Glutamatergic neuron (in vitro differentiated cells): ENCODE measurements at places on chromosomes 12 and 14. TPM values are rescaled to one million over a fixed set of nuclear protein-coding genes. Genes with fewer than 3 reads are reported as not detected.

GRCh38 chr14:61569812-61570548 lies 125.3 kb upstream of the HIF1A start:
- no peak for DNase-seq

GRCh38 chr14:92563765-92564285 lies 50.2 kb downstream of the RIN3 start:
- no peak for DNase-seq

Gene SLC6A13
- total RNA-seq = 0.91 TPM

DNA sequence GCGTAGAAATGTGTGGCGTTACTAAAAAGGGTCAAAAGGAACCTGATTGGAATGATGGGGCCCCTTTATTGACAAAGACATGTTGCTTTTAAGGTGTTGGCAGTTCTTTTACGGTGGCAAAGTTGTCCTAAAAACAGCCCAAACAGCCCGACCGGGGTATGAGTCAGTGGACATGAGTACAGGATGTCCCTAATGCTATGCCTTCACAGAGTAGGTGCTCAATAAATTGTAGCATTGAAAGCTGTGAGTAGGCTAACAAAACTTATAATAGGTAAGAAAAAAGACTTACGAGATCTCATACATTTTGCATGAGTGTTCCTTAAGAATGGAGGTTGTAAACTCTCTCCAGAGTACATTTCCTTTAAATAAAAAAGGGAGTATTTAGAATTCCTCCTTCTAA lies 2.6 kb downstream of the ELK3 start:
- no peak for DNase-seq

Gene TROAP
- total RNA-seq = 11.7 TPM

GRCh38 chr14:100362311-100362927 lies 39.3 kb downstream of the SLC25A47 start:
- DNase-seq = no peak

DNA sequence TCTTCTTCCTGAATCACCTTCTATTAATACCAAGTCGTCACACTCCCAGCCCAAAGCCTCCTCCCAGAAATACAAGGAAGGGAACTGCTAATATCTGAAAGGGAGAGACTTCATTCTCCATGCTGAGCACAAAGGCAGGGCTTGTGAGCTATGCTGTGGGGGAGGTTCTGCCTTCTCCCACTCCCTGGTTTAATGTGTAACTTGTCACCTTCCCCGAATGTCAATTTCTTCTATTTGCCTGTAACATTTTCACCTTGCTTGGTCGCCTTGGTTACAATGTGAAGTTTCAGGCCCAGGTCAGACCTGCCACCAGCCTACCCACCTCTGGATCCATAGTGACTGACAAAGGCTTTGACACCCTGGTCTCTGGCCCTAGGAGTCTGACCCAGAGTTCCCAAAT lies 82.0 kb upstream of the ESRRB start:
- no peak for DNase-seq

DNA sequence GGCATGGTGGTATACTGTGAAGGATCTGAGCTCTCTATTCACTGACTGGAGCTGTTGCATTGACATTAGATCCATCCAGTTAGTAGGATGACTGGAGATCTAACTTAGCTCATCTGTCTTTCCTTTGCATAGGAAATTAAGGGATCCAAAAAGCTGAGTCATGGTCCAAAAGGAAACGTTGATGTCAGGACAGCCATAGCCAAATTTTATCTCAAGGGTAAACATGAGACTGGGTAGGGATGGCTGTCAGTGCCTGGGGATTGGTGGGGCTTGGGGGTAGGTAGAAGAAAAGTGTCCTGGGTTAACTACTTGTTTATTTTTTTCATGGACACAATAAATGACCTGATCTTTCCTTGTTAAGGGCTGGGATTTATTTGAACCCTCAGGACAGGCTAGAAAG lies 4.6 kb downstream of the FAM177A1 start:
- DNase-seq = no peak

DNA sequence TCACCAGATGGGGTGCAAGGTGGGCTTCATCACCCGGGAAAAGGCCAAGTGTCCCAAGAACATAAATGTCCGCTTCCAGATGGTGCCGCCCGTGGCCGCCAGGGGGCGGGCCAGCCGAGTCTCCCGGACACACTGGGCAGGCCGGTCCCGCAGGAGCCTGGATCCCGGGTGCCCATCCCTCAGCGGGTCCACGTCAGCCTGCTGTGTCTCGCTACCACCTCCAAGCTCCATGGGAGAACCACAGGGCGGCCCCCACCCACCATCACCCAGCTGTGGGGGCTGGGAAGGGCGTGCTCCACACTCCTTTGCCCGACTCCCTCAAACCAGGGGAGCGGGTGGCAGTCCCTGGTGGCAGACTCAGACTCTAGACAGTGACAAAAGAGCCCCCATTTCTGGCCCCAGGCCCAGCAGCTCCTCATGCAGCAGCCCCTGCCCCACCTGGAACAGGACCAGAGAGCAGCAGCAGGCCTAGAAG lies 22.0 kb upstream of the NUDT14 start:
- peak; percentile 89 for DNase-seq

- no peak for DNase-seq
These were observed 28.6 kb upstream of the AEBP2 start for GRCh38 chr12:19410629-19411185.

Gene TSPAN19
- 2.9 TPM for total RNA-seq

- DNase-seq = no peak
These were observed 51.7 kb downstream of the TRHDE start for GRCh38 chr12:72323881-72324280.

DNA sequence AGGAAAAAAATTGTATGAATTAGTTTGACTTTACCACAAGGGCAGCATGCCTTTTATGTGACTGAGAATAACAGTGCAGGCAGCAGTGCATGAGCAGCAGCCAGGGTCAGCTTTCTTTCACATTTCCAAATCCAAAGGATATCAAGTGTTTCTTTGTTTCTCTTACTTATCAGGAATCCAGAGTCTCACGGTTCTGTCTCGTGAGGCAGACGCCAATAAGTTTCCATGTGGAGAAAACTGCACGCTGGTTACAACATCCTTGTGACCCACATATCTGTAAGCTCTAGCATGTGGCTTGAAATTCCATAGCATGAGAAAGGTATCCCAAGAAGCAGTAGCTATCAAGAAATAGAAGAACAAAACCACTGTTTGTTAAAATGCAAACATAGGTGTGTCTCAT lies 27.6 kb downstream of the GALNT4 start:
- DNase-seq = no peak

DNA sequence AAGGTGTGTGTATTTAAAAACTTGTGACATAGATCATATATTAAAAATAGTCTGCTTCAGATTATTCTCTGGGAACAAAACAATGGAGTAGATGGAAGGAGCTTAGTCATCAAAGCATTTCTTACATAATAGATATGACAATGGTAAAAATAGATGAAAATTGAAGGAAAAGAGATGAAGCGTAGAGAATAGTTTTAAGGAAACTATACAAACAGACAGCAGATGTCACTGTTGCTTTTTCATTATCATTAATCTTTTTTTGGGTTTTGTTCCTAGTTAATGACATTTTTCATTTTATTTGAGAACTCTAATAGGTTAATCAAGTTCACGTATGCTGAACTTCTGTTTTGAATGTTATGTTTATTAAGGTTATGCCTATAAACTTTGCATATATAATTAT lies 149.2 kb upstream of the FBXO33 start:
- no peak for DNase-seq

DNA sequence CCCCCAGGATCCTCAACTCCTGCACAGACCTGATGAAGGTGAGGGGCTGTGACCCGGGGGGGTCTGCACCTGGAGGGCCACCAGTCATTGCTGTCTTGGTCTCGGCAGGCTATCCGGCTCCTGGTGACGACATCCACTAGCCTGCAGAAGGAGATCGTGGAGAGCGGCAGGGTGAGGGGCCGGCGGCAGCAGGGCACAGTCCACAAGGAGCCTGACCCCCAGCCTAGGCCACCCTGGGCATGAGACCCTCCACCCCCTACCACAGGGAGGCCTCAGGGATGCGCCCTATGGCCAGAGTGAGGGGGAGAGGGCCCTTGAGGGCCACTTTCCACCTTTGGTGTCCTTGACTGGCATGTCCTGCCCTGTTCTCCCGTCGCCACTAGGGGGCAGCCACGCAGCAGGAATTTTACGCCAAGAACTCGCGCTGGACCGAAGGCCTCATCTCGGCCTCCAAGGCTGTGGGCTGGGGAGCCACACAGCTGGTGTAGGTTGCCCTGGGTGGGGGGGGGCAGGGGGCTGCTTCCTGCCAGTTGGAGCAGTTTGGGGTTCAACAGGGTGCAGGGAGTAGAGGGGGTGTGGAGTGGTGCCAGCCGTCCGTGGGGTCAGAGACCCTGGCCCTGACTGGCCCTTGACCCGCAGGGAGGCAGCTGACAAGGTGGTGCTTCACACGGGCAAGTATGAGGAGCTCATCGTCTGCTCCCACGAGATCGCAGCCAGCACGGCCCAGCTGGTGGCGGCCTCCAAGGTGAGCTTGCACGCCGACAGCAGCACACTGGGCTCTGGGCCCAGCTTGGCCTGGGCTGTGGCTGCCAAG lies 25.0 kb downstream of the HIP1R start:
- DNase-seq = peak; percentile 92

DNA sequence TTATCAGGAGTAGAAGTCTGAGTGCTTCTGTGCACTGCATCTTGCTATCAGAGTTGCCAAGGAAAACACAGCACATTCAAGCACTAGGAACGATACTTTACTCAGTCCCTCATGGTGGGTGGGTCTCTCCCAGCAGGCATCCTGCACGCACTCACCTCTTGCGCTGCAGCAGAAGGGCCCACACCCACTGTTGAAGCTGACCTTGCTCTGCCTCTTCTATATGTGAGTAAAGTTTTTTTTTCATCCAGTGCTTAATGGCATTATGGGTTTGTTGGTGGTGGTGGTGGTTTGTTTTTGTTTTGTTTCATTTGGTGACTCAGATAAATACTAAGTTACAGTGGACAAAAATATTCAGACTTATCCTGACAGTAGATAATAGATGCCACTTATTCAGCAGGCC lies 348.5 kb downstream of the EGLN3 start:
- no peak for DNase-seq

Gene DBX2
- total RNA-seq = not detected

GRCh38 chr12:27344760-27345159 lies 12.1 kb downstream of the BMAL2 start:
- no peak for DNase-seq

DNA sequence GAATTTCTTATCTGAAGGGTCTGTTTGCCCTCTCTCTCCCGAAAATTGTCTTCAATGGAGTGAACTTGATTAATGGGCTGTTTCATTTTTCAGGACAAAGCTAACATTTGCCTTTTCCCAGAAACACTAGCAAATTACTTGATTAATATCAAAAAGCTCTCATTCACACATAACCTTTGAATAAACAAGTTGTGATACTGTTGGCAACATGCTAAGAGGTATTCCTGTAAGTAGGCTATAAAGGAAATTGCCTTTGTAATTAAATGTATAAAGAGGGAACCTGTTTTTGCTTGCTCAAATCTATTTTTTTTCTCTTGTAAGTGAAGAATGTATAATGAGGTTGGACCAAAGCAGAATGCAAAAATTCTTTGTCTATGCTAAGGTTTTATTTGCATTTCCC lies 457.2 kb downstream of the TMTC2 start:
- DNase-seq = no peak

Gene PYGL
- 1.2 TPM for total RNA-seq

DNA sequence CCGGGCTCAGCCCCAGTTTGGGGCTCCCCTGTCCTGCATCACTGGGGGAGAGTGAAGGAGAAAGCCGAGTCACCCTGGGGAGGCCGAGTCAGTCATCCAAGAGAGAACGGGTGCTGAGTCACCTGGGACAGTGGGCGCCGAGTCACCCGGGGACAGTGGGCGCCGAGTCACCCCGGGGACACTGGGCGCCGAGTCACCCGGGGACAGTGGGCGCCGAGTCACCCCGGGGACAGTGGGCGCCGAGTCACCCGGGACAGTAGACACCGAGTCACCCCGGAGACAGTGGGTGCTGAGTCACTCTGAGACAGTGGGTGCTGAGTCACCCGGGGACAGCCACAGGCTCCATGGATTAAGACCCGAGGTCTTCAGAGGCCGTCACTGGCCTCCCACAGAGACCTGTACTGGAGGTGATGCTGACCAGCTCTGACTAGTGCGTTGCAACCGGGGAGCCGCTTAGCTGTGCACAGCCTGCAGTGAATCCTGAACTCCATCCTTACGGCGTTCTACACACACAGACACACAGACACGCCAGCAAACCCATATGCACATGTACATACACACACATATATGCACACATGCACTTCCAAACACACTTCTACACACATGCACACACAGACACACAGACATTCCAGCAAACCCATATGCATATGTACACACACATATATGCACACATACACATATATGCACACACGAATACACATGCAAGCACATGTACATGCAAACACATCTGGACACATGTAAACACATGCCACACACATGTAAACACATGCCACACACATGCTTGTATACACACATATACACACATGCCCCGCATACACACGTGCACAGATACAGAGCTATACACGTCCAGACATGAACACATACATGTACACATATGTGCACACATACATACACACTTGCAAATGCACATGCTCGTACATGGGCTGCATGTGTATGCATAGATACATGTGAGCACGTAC lies 64.9 kb upstream of the GALNT9 start:
- no peak for DNase-seq

GRCh38 chr12:24820872-24821271 lies 128.0 kb downstream of the BCAT1 start:
- DNase-seq = no peak

Gene XPOT
- total RNA-seq = 108 TPM

DNA sequence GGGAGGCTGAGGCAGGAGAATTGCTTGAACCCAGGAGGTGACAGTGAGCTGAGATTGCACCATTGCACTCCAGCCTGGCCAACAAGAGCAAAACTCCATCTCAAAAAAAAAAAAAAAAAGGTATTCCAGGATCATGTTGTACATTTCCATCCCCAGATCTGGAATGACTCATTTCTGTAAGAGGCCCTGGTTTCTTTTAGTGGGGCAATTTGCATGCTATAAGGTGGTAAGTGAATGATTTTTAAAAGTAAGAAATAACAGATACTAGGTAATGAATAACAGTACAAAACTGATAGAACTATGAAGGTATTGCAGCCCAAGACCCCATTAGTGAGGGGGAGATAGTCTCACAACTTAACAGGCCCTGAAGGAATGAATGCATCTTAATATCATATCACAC lies 17.7 kb upstream of the ADCK1 start:
- no peak for DNase-seq

GRCh38 chr14:29444805-29445204 lies 482.8 kb downstream of the PRKD1 start:
- DNase-seq = no peak

- DNase-seq = no peak
These were observed 754 bp downstream of the ACSS3 start for GRCh38 chr12:81078469-81079196.
